ENCODE measurements at places on chromosomes 13 and 19.

GRCh38 chr19:10805065-10805757 lies 30.8 kb downstream of the TMED1 start:
- DNase-seq, result no peak

GRCh38 chr19:19567391-19567790 lies 29.3 kb downstream of the CILP2 start:
- DNase-seq, result no peak

DNA sequence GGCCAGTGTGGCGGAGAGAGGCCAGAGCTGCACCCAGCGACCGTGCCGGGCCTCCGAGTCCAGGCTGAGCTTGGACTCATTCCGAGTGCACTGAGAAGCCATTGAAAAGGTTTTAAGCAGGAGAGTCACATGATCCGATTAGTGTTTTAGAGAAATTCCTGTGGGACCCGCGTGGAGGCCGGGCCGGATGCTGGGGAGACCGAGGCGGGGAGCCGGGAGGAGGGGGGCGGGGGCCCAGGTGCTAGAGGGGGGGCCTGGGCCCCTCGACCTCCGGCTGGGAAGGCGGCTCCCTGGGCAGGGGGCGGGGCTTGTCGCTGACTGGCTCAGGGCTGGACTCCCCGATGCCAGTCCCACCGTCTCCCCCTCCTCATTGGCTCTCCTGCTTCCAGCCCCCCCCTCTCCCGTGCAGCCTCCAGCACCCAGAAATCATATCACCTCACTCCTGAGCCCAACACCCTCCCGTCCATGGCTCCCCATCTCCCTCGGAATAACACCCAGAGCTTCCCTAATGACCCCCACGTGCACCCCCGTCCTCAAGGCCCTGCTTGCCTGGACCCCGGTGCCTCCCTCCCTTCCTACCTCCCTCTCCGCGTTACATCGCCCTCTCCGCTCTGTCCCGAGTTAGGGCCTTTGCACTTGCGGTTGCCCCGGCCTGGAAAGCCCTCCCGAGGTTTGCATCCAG lies 5.2 kb upstream of the ZNF579 start:
- no peak for DNase-seq

- no peak for DNase-seq
Observed at GRCh38 chr13:89181041-89181440, 1509.9 kb downstream of the SLITRK5 start.

GRCh38 chr13:80496721-80497397 lies 155.9 kb upstream of the SPRY2 start:
- no peak for DNase-seq

- DNase-seq, result no peak
Observed at GRCh38 chr19:30224689-30225606, 147.2 kb upstream of the ZNF536 start.

GRCh38 chr13:68030152-68030809 lies 800.1 kb upstream of the PCDH9 start:
- no peak for DNase-seq

GRCh38 chr19:401866-402511 lies 7.0 kb downstream of the C2CD4C start:
- DNase-seq, result no peak

DNA sequence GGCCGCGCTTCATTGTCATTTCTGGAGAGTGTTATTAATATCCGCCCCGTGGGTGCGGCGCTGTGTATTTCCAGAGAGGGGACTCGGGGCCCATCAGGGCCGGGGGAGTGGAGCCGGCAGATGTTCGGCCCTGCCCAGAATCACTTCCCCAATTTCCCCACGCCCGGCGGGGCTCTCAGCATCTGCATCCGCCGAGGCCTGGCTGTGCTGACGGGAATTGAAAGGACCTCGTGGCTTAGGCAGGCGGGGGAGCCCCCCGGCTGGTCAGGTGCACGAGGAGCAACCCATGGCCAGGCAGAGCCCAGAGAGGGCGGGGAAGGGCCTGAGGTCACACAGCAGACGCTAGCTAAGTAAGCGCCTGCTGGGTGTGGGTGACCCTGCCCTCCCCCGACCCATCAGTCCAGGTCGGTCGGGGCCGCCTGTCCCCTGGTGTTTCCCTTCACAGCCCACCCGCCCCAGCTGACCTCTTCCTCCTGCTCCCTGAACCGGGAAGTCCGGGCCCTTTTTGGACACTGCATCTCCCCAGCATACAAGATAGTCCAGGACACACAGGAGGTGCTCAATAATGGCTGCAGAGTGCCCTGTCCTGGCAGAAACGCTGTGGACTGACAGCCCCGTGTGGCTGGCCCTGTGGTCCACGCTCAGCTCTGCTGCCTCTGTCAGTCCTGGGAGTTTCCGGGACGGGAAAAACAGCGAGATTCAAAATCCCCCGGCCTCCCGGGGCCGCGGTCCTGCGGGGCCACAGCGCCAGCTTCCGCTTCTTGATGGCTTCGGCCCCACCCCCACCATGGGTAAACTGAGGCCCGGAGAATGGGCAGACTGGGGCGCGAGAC lies 22.1 kb downstream of the ARID3A start:
- peak; percentile 68 for DNase-seq

DNA sequence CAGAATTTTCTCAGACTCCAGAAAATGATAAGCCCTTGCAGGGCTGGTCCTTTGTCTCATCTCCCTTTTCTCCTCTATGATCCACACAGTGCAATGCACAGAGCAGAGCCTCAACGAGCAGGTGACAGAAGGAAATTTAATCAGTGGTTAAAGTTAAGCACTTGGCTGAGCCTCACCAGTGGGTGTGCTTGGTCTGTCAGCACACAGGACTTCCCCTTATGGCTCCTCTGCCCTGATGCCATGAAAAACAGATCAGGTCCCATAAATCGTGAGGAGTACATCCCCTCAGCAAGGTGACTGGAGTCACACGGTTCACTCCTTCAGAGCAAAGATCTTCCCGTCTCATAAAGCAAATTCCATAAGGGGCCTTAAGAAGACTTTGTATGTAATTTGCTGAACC lies 818.2 kb downstream of the UQCRFS1 start:
- no peak for DNase-seq

DNA sequence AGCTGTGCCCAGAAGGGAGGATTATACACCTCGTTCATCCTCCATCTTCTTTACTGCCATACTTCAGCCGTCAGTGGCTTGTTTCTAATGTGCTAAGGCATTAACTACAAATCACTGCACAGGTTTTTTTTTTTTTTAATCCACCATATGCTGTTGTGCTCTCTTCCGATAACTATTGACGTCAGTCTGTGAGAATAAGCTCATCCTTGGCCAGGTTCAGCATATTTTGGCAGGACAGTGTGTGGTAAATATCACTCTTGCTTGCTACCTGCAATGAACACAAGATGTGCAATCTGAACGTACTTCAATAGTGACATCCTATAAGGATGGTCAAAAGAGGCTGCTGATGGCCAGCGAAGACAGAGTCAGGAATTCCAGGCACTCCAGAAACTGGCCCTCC lies 2030.7 kb upstream of the PCDH20 start:
- DNase-seq, result no peak

DNA sequence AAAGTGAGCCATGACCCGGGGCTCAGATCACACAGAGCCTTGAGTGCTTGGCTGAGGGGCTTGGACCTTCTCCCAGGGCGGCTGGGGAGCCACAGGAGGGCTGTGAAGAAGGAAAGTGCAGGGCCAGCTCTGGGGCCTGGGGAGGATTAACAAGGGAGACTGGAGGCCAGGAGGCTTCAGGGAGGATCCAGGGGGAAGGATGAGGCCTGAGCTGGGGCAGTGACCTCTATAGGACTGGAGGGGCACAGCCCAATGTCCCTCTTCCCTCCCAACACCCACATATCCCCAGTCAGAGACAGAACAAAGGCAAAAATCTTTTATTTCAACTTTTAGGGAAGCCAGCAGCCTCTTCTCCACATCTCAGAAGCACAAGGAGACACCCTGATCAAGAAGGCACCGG lies 4.7 kb upstream of the SLC17A7 start:
- DNase-seq, result no peak

- DNase-seq, result no peak
Observed at GRCh38 chr13:78601124-78601873, 2.1 kb downstream of the POU4F1 start.

DNA sequence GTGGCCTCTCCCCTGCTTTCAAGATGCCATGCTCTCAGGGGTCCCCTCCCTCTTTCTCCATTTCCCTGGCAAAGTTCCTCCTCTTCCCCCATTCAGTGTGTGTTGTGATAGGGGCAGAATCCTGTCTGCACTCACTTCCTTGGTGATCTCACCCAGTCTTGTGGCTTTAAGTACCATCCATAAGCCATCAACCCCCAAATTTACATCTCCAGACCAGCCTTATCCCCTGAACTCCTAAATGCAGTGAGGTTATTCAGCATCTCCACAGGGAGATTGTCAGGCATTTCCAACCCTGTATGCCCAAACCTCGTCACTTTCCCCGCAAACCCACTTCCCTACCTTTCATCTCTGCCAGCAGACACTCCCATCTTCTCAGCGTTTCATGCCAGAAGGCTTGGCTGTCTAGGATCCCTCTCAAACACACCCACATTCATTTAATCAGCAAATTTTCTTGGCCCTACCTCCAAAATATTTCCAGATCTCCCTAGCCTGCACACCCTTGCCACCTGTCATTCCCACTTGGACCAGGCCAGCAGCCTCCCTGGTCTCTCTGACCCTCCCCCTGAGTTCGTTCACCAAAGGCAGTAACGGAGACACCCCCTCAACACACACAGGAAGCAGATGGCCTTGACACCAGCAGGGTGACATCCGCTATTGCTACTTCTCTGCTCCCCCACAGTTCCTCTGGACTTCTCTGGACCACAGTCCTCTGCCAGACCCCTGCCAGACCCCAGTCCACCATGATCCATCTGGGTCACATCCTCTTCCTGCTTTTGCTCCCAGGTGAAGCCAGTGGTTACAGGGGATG lies at the start of gene HCST:
Gene HCST, plus strand, starts transcription at position 676 of the 808 bp plus-strand sequence. Its CDS starts 65 bp downstream, at position 741.
- DNase-seq, result peak; percentile 53

DNA sequence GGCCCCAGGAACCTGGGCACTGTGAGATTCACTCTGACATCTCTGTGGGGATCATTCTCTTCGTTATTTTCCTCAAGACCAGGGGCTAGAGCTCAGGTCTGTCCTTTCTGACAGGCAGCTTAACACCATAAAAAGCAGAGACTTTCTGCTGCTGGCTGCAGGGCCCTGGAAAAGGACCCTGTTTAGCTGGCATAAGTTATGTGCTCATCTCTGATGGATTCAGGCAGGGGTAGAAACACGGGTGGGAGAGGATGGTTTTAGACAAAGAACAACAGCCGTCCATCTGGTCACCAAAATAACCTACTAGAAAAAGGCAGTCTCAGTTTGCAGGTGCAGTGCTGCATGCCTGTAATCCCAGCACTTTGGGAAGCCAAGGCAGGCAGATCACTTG lies 2.3 kb upstream of the GPI start:
- no peak for DNase-seq

- DNase-seq, result no peak
Observed at GRCh38 chr13:26926371-26926770, 165.8 kb upstream of the GPR12 start.

- DNase-seq, result no peak
Observed at GRCh38 chr13:33583398-33583797, 234.6 kb upstream of the RFC3 start.

DNA sequence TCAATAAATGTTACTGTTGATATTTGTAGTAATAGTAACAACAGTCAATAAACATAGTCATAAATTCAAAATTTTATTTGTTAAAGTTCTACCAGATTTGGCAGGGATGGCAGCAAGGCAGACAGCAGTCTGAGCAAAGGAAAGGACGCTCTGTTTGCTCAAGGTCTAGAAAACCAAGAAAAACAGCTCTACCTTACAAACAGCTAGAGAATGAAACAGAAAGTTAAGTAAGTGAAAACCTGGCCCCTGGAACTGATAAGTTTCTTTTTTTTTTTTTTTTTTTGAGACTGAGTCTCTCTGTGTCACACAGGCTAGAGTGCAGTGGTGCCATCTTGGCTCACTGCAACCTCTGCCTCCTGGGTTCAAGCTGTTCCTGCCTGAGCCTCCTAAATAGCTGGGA lies 27.9 kb downstream of the ENOX1 start:
- no peak for DNase-seq

DNA sequence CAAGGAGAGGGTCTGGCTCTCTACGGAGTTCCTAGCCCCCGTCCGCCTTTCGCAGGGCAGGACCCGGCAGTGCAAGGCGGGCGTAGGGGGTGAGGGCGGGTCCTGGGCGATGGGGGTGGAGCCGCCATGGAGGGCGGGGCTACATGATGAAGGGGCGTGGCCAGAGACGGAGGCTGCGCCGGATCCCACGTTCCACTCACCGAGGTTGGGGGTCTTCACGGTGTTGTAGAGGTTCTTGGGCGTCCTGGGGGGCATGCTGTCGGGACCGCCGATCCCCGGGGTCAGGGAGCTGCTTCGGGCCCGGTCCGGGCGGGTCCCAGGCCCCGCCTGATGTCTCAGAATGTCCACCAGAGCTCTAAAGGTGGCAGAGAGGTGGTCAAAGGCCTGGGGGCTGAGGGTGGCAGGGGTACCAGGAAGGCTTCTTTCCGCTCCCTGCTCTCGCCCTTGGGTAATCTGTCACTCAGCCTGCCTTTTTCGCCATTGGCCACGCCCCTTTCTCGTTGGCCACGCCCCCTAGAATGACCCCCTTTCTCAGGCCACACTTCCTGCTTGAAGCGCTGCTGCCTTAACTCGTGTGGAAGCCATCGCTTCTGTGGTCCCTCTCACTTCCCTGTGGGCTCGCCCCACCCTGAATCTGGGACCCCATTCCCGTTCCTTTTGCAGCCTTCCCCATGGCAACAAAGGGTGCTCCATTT lies 2.5 kb downstream of the SHISA7 start:
- DNase-seq, result no peak

- DNase-seq, result no peak
Observed at GRCh38 chr13:35143123-35143522, 201.1 kb downstream of the NBEA start.

DNA sequence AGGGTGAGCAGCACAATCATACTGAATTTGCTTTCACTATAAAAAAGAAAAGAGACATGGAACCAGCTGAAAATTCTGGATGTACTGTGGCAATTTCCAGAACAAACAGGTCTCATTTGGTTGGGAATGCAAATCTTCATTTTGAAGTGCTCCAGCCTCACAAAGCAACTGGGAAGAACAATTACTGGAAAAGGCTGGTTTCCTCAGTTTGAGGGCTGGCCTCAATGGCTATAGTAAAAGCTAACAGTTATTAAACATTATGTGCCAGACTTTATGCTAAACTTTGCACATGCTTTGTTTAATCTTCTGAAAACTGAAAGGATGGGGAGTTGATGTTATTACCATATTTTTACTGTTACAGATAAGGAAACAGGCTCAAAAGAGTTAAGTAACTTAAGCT lies 3.0 kb downstream of the OBI1 start:
- no peak for DNase-seq

DNA sequence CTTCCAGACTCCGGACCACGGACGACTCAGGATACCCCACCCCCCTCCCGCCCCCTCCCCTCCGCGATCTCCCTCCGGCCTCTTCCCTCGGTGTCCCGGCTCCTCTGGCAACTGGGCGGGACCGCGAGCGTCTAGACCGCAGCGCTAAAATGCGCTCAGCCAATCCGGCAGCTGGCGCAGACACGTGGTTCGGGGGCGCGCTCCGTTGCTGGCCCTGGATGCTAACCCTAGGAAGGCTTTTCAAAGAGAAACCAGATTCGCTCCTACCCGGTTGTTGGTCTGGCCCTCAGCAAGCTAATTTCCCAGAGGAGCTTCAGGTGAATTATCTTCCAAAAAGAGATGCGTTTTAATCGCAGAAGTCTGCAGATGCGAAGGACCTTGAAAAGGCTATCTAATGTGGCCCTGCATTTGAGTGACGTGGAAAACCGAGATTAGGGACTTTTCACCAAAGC lies at the start of gene DZIP1:
Gene DZIP1, minus strand, starts transcription at position 106 of the 452 bp plus-strand sequence. CDS start 2,677 bp downstream, outside the sequence.
- DNase-seq, result peak; percentile 69
